ENCODE measurements at places on chromosomes 6 and 20. TPM values are rescaled to one million over a fixed set of nuclear protein-coding genes. Genes with fewer than 3 reads are reported as not detected.

GRCh38 chr20:37484331-37484730 lies 36.7 kb upstream of the NNAT start:
- no peak overlapping the region for H3K27ac ChIP-seq
- peaks cover 10% of the 10 kb centered on the region for H3K27me3 ChIP-seq
- peaks cover 1% of the 10 kb centered on the region for H3K36me3 ChIP-seq

DNA sequence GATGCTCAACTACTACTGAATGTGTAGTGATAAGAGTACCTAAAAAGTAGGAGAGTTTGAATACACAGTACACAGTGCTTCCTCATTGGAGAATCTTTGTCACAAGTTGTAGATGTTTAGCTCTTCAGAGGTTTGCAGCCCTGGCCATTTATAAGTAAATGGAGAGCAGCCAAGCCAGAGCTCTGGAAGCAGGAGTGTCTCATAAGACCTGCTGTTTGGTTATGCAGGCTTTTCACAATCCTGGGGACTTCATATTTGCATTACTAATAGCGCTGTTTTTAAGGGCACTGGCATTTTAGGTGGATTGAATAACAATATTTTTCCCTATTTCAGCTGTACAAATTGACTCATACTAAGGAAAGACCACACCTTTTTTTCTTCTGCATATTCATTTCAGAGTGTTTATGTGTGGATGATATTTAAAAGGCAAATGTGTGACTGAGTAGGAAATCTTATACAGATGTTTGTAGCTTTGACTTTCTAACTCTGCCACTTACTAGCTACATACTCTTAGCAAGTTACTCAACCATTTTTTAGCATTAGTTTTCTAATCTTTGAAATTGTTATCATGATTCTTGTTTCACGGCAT lies 730.5 kb upstream of the MAP3K7 start:
- H3K27me3 ChIP-seq, result no peaks in the 10 kb centered on the region
- no peaks in the 10 kb centered on the region for H3K36me3 ChIP-seq
- H3K27ac ChIP-seq, result no peak overlapping the region
- H3K4me3 ChIP-seq, result no peak overlapping the region

DNA sequence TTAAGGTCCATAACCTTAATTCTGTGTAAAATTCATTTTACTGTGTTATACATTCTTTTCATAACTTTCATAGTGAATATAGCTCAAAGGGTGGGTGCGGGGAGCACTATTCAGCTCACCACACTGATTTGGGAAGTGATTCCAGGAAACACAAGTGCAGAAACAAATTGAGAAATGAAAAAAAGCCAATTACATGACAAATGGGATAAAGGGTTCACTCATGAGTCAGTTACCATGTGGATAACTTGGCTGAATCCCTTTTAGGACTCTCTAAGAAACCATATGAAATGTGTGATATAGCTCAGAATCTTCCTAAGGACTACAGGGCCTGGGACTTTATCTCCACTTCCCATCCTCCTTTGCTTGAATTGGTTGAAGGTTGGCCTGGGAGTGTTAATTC lies 3.1 kb upstream of the BTN2A1 start:
- no peak overlapping the region for H3K4me3 ChIP-seq
- DNase-seq, result no peak
- peaks cover 19% of the 10 kb centered on the region for H3K4me1 ChIP-seq
- no peaks in the 10 kb centered on the region for H3K27me3 ChIP-seq

Gene C2
- 1.6 TPM for total RNA-seq

- H3K4me1 ChIP-seq, result peaks cover 27% of the 10 kb centered on the region
- H3K27me3 ChIP-seq, result no peaks in the 10 kb centered on the region
- H3K36me3 ChIP-seq, result no peaks in the 10 kb centered on the region
- H3K27ac ChIP-seq, result no peak overlapping the region
These were observed 80.5 kb upstream of the SYNDIG1 start for GRCh38 chr20:24388828-24389380.

DNA sequence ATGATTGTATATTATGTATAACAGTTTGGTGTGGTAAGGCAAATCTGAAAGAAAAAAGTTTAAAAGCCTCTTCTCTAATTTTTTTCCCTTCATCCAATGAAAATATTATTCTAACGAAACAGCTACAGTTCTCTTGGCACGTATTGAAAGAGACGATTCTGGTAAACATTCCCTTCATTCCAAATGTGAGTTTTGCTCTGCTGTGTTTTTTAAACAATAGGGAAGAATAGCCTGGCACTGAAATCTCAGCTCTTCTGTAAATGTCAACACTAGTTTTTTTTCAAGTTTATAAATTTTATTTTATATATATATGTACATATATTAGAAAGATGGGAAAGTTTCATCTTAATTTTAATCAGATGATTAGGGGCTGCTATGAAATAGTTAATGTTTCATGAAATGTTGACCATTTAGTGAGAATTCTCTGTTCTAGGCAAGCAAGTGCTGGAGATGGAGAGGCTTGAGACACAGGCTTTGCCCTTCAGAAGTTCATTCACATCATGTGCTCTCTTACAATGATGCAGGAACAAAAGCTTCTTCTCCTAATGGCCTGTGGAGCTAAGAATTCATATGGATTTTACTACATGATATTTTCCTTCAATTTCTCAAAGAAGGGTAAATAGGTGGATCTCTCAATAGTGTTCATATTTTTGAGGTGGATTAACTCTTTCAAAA lies 4.1 kb downstream of the PAQR8 start:
- no peak overlapping the region for H3K4me3 ChIP-seq
- DNase-seq, result no peak
- H3K4me1 ChIP-seq, result peaks cover 73% of the 10 kb centered on the region
- H3K27me3 ChIP-seq, result no peaks in the 10 kb centered on the region

GRCh38 chr6:96162711-96163120 lies 146.9 kb downstream of the FUT9 start:
- H3K27ac ChIP-seq, result no peak overlapping the region
- no peak overlapping the region for H3K4me3 ChIP-seq
- no peaks in the 10 kb centered on the region for H3K36me3 ChIP-seq
- no peaks in the 10 kb centered on the region for H3K27me3 ChIP-seq

Gene HEY2
- not detected for total RNA-seq

DNA sequence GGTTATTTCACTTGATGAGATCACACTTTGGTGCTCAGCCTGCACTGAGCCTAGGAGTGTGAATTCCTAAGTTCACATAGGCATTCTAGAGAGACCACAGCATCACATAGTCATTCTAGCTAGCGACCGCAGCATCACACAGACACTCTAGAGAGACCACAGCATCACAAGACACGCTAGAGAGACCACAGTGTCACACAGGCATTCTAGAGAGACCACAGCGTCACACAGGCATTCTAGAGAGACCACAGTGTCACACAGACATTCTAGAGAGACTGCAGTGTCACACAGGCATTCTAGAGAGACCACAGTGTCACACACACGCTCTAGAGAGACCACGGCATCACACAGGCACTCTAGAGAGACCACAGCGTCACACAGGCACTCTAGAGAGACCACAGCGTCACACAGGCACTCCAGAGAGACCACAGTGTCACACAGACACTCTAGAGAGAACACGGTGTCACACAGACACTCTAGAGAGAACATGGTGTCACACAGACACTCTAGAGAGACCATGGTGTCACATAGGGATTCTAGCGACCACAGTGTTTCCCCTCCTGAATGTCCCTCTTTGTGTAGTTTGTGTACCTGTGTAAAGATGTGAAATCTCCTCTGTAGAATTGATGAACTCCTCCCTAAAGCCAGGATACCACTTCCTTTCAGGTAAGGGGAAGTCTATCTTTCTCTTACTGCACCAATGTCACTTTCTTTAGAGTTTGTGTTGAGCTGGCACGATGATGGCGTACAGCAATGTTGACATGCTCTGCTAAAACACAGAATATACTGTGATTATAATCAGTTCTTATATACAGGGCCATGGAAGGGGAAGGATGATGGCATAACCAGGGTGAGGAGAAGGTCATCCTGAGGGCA lies 169.4 kb downstream of the ZDHHC14 start:
- DNase-seq, result peak; percentile 66
- H3K27me3 ChIP-seq, result peaks cover 3% of the 10 kb centered on the region
- no peaks in the 10 kb centered on the region for H3K36me3 ChIP-seq
- no peak overlapping the region for H3K4me3 ChIP-seq
- H3K4me1 ChIP-seq, result peaks cover 19% of the 10 kb centered on the region
- no peak overlapping the region for H3K27ac ChIP-seq

DNA sequence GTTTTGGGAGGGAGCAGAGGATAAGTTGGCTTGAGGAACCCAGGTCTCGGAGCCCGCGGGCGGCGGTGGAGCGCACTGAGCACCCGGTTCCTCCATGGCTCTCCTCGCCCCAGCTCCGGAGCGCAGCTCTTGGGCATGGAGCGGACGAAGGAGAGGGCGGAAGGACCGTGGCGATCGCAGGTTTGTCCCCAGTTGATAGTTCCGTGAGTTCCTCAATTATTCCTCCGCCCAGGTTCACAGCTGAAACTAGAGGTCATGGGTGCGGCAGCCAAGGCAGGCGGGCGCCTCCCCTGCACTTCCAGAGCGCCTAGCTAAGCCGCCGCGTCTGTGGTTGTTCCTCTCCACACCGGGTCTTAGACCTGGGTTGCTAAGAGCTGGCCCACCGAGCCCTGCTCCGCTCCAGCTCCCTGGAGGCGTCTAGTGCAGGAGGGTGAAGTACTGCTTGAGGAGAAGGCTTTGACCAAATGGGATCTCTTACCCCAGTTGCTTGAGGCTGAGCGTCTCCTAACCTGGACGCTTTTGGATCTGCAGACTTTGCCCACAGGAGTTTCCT lies at the start of gene HTR1B:
HTR1B (minus strand) TSS at position 184 of the 553 bp plus-strand sequence; CDS start at position 96, 88 bp downstream.
- H3K4me3 ChIP-seq, result peak within 1 kb of the TSS; percentile 22
- no peaks in the 10 kb centered on the region for H3K36me3 ChIP-seq
- DNase-seq, result no peak

Gene SRF
- total RNA-seq, result 28.2 TPM

- no peak for DNase-seq
- H3K4me3 ChIP-seq, result peak overlapping the region; percentile 41
- H3K4me1 ChIP-seq, result peaks cover 18% of the 10 kb centered on the region
- no peak overlapping the region for H3K27ac ChIP-seq
These were observed 196.1 kb downstream of the TRIM27 start for GRCh38 chr6:28727559-28728211.

DNA sequence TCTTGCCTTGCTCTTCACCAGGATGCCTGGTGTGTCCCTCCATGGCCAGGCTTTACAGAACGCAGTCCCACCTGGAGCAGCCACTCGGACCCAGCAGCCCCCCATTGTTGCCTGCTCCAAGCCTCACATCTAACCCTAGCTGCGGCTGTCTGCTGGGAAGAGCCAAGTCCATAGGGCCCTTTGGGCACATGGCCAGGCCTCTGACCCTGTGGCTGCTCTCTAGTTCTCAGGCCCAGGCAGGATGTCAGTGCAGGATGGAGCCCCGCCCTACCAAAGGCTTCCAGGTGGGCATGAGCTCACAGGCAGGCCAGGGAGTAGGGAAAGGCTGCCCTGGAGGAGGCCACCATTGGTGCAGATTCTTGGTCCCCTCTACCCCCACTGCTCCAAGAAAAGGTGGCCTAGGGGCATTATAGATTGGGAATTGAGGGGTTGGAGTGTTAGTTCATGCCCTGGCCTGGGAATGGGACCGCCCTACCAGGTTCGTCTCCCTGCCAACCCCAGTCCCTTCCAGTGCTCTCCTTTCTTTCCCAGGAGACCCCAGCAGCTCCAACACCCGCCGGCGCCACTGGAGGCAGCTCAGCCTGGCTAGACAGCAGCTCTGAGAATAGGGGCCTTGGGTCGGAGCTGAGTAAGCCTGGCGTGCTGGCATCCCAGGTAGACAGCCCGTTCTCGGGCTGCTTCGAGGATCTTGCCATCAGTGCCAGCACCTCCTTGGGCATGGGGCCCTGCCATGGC lies 18.7 kb downstream of the MAVS start:
- no peak overlapping the region for H3K4me3 ChIP-seq
- H3K36me3 ChIP-seq, result peaks cover 26% of the 10 kb centered on the region
- no peaks in the 10 kb centered on the region for H3K27me3 ChIP-seq
- H3K27ac ChIP-seq, result no peak overlapping the region
- no peak for DNase-seq

DNA sequence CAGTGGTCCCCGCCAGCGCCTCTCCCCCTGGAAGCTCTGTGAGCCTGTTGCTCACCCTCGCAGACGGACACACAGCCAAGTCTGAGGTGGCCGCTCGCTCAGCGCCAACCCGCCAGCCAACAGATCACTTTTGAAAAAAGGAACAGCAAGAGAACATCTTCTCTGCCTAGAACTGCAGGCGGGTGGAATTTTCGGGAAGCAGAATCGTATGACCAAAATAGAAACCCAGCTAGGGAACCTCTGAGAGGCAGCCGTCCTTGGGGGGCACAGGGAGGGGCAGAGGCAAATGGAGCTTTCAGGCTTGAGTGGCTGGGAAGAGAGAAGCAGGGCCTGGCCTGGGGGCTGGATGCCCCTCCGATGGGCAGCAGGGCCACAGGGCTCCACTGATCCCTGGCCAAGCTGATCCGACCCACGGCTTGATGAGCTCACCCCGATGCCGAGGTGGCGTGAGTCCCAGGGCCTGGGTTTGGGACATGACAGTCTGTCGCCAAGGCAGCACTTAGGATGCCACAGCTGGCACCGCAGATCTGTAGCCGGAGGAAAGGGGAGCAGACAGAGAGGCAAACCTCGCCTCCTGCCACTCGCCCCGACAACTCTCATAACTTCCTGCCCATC lies 9.8 kb downstream of the NFATC2 start:
- no peak for DNase-seq
- H3K36me3 ChIP-seq, result peaks cover 16% of the 10 kb centered on the region
- H3K27ac ChIP-seq, result peak overlapping the region; percentile 92
- no peaks in the 10 kb centered on the region for H3K27me3 ChIP-seq

DNA sequence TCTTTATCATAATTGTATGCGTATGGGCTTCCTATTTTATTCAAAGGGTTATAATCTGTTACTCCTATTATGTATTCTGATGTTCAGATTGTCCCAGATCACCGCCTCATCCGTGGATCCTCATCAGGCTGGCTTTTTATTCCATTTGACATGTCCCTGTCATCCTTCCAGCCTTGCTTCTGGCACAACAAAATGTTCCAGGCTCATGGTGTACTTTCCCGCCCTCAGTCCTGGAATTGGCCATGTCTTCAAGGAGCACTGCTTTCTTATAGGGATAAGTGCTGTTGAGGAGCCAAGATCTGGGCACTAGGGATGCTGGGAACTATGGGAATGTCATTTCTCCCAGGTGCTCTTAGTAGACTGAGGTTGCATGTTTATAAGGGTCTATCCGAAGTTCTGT lies 207.8 kb downstream of the JARID2 start:
- no peak overlapping the region for H3K27ac ChIP-seq
- H3K36me3 ChIP-seq, result peaks cover 18% of the 10 kb centered on the region
- H3K4me3 ChIP-seq, result no peak overlapping the region
- H3K27me3 ChIP-seq, result no peaks in the 10 kb centered on the region

GRCh38 chr20:23374441-23374840 lies 12.5 kb downstream of the GZF1 start:
- H3K36me3 ChIP-seq, result peaks cover 36% of the 10 kb centered on the region
- H3K4me3 ChIP-seq, result no peak overlapping the region
- no peak for DNase-seq
- peaks cover 5% of the 10 kb centered on the region for H3K4me1 ChIP-seq
- no peak overlapping the region for H3K27ac ChIP-seq
- no peaks in the 10 kb centered on the region for H3K27me3 ChIP-seq

DNA sequence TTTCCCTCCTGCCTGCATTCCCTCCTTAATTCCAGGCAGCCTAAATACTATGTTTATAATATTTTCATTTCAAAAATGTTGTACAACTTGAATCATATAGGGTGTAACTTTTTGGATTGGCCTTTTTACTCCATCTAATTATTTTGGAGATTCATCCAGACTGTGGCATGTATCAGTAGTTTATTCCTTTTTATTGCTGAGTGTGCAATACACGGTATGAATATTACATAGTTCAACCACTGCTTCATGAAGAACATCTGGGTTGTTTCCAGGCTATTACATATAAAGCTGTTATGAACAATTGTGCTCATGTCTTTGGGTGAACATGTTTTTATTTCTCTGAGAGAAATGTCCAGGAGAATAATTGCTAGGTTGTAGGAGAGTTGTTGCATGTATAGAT lies 253.5 kb upstream of the SLC35B3 start:
- H3K27ac ChIP-seq, result no peak overlapping the region
- peaks cover 4% of the 10 kb centered on the region for H3K27me3 ChIP-seq
- H3K4me3 ChIP-seq, result no peak overlapping the region
- H3K36me3 ChIP-seq, result no peaks in the 10 kb centered on the region
- H3K4me1 ChIP-seq, result no peaks in the 10 kb centered on the region
- no peak for DNase-seq

Gene HLA-A
- total RNA-seq, result 1,509 TPM

Measured in activated naive CD4-positive, alpha-beta T cell treated with anti-CD3 and anti-CD28 coated beads for 36 hours (primary cell).